ENCODE measurements at places on chromosomes 6 and 20.

DNA sequence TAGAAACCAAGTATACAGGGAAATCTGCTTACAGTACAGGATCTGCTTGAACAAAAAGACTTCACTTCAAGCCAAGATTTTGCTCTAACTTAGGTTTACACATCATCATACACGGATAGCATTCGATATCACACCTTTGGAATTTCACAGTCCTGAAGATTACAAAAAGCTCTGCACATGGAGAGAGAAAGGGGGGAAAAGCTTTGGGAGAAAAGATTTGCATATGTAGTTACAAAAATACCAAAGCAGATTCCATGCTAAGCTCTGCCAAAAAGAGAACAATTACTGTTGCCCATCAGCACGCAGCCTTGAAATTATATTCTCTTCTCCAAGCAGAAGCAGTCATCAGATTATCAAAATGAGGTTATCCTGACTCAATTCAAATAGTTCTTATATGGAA lies 62.0 kb downstream of the HIVEP2 start:
- no peak for DNase-seq
- H3K36me3 ChIP-seq = no peaks in the 10 kb centered on the region
- H3K4me3 ChIP-seq = peak overlapping the region; percentile 9

DNA sequence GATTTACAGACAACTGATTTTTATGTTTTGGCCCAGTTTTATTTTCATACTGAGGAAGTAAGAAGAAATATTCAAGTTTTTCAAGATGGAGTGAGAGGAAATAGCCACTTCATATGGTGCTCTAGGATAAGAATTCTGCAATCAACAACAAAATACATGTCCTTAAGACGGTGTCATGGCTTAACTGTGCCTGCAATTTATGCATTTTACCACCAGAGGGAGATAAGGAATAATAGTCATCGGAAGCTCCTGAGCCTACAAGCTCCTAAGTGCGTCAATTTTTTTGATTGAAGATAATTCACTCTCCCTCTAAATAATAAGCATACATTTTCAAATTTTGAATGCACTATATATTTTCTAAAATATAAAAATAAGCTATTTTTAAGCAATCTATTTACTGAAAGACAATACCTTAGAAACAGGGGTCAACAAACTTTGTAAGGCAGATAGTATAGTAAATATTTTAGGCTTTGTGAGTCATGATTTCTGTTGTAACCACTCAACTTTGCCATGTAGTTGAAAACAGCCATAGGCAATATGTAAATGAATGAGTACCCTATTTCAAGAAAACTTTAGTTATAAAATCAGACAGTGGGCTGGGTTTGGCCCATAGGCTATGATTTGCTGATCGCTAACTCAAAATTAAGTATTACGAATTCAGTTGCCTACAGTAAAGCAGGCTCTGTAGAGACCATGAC lies 230.9 kb upstream of the DTNBP1 start:
- DNase-seq = no peak
- no peak overlapping the region for H3K27ac ChIP-seq
- H3K36me3 ChIP-seq = no peaks in the 10 kb centered on the region
- H3K4me1 ChIP-seq = no peaks in the 10 kb centered on the region

- no peak for DNase-seq
- no peak overlapping the region for H3K27ac ChIP-seq
- H3K27me3 ChIP-seq = peaks cover 3% of the 10 kb centered on the region
Measured at GRCh38 chr6:46099952-46100351, 29.8 kb upstream of the ENPP4 start.

DNA sequence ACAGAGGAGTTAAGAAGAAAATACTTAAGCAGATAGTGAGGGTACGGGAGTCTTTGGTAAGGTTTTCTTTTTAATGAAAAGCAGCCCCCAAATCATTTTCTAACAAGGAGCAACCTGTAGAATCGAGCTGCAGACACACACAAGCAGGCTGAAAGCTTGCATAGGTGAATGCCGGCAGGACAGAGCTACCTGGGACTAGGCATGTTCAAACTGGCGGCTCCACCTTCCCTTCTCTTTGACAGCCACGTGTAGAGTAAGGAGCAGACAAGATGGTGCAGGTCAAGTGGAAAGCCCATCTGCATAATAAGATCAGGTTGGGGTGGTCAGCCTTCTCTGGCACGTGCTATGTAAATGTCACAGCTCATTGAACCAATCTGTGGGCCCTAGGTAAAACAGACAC lies 1292.4 kb downstream of the EPHA7 start:
- H3K4me1 ChIP-seq = no peaks in the 10 kb centered on the region
- H3K27me3 ChIP-seq = no peaks in the 10 kb centered on the region
- no peak overlapping the region for H3K4me3 ChIP-seq
- no peaks in the 10 kb centered on the region for H3K36me3 ChIP-seq
- no peak for DNase-seq

DNA sequence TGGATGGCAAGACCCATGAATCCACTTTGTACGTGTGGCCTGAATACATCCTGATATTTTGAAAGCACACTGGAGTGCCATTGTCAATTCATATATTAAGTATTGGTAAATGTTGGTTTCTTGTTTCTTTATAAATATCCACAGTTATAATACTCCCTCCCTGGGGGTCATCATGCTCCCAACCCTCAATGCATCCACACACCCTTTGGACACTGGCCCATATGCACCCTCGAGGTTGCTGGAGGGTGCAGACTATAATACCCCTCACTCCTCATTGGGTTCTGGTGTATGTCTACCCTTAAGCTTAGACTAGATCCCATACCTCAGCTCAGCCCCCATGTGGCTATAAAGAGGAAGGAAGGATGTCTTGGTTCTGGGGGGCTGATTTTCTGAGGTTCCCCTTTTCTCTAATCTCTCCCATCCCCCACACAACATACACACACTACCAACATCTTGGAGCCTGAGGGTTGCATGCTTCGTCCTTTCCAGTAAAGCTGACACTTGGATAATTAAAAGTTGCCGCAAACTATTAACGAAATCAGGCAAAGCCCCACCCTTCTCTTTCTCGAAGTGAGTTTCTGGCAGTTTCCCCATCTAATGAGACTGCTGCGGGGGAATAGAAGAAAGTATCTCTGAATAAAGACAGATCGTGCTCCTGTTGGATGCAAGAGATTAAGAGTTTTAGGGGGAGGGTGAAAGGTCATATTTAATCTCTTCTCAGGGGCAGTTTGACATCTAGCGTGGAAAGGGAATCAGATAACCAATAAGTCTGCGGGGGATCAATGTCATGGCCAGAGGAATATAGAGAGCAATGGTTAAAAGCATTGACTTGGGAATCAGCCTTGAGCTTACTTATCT lies 7.4 kb downstream of the PIM1 start:
- H3K4me3 ChIP-seq = no peak overlapping the region
- H3K36me3 ChIP-seq = peaks cover 35% of the 10 kb centered on the region
- peak; percentile 48 for DNase-seq
- H3K27ac ChIP-seq = no peak overlapping the region
- peaks cover 4% of the 10 kb centered on the region for H3K4me1 ChIP-seq

- peaks cover 3% of the 10 kb centered on the region for H3K4me1 ChIP-seq
- H3K27me3 ChIP-seq = no peaks in the 10 kb centered on the region
- DNase-seq = no peak
- H3K4me3 ChIP-seq = no peak overlapping the region
- no peak overlapping the region for H3K27ac ChIP-seq
Measured at GRCh38 chr6:14759976-14760672, 485.7 kb upstream of the JARID2 start.

- DNase-seq = no peak
- no peak overlapping the region for H3K4me3 ChIP-seq
- no peaks in the 10 kb centered on the region for H3K4me1 ChIP-seq
- no peaks in the 10 kb centered on the region for H3K36me3 ChIP-seq
- H3K27ac ChIP-seq = no peak overlapping the region
Measured at GRCh38 chr6:93104195-93104817, 315.1 kb downstream of the EPHA7 start.

- no peak overlapping the region for H3K4me3 ChIP-seq
- H3K27me3 ChIP-seq = no peaks in the 10 kb centered on the region
- H3K27ac ChIP-seq = no peak overlapping the region
- DNase-seq = peak; percentile 42
Measured at GRCh38 chr6:13953061-13953705, 28.4 kb downstream of the RNF182 start.

DNA sequence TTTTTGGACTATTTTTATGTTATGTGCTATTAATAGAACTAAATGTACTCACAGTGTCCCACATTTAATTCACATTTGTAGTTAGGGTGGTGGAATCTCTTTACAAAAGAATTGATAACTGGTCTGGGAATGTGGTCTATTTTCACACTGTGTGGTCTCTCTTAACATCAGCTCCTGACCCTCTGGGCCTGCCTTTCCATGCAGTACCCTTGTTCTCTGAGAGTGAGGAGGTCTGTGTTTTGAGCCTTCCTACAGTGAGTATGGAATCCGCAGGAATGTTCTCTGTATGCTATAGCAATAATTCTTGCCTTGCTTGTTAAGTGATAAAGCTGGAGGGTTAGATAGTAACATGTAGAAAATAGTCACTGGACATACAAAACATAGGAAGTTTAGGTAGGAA lies 717.3 kb upstream of the POU3F2 start:
- no peaks in the 10 kb centered on the region for H3K4me1 ChIP-seq
- H3K27me3 ChIP-seq = no peaks in the 10 kb centered on the region
- H3K36me3 ChIP-seq = no peaks in the 10 kb centered on the region
- H3K4me3 ChIP-seq = no peak overlapping the region
- no peak for DNase-seq

GRCh38 chr6:157717340-157717748 lies 105.7 kb upstream of the SNX9 start:
- H3K36me3 ChIP-seq = no peaks in the 10 kb centered on the region
- H3K27ac ChIP-seq = no peak overlapping the region
- H3K27me3 ChIP-seq = peaks cover 15% of the 10 kb centered on the region
- H3K4me1 ChIP-seq = peaks cover 23% of the 10 kb centered on the region
- DNase-seq = no peak

DNA sequence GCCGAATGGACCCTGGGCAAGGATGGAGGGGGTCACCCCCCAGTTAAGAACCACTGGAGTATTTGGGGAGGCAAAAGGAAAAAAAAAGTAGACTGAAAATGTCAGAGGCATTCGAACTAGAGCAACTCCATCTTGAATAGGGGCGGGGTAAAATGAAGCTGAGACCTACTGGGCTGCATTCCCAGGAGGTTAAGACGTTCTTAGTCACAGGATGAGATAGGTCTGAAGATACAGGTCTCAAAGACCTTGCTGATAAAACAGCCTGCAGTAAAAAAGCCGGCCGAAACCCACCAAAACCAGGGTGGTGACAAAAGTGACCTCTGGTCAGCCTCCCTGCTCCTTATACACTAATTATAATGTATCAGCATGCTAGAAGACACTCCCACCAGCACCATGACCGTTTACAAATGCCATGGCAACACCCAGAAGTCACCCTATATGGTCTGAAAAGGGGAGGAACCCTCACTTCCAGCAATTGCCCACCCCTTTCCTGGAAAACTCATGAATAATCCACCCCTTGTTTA lies 70.4 kb upstream of the KCNG1 start:
- no peak for DNase-seq
- H3K4me1 ChIP-seq = no peaks in the 10 kb centered on the region
- H3K27ac ChIP-seq = no peak overlapping the region
- no peaks in the 10 kb centered on the region for H3K36me3 ChIP-seq
- H3K4me3 ChIP-seq = no peak overlapping the region

DNA sequence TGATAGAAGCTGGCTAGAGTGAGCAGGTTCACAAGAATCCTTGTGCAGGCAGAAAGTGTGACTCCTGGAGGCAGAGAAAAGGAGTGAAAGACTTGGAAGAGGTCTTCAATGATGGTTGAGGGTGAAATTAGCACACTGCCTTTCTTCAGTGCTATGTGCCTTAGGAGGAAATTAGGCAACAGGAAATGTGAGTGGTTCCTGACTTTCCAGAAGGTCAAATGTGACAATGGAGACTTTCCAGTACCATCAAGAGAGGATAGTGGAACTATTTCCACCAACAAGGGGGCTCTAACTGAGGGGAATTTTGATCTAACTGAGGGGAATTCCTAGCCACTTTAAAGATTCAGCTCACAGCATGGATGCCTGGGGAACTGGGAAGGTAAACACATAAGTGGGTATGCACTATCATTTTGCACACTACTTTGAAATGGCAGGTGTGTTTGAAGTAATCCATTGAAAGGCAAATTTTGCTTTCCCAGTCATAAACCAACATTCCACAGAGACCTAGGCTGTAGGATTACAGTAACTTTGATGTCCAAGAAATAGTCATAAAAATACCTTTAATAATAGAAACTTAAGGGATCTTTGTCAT lies 90.0 kb downstream of the PERP start:
- peaks cover 8% of the 10 kb centered on the region for H3K27me3 ChIP-seq
- H3K4me1 ChIP-seq = no peaks in the 10 kb centered on the region
- H3K4me3 ChIP-seq = no peak overlapping the region
- H3K36me3 ChIP-seq = no peaks in the 10 kb centered on the region
- no peak overlapping the region for H3K27ac ChIP-seq

DNA sequence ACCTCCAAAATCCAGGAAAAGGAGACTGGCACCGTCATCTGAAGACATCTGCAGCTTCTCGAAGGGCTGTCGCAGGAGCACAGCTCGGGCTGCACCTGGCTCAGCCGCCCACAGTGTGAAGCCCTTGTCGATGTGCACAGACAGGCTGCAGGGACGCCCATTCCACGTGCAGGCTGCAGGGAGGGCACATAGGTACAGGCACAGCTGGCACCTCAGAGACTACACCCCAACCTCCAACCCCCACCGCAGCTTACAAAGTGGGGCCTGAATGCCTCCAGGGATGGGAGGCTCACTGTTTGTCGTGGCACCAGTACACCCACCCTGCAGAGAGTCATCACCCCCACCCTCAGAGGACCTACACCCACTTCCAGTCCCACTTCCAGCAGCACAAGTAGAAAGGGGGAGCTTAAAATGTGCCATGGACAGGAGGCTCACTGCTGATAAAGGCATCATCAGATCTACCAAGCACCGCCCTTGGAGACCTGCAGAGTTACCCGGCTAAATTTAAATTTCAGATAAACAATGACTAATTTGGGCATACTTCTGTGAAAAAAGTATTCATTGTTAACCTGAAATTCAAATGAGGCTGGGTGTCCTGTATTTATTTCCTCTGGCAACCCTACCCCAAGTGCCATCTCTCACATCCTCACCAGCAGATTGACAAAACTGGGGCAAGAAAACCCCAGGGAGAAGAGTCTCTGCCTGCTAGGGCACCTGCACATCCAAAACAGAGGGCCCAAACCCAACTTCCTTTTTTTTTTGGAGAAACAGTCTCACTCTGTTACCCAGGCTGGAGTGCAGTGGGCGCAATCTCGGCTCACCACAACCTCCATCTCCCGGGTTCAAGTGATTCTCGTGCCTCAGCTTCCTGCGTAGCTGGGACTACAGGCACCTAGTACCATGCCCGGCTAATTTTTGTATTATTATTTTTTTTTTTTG lies 7.7 kb upstream of the CDK5RAP1 start:
- H3K27ac ChIP-seq = no peak overlapping the region
- H3K27me3 ChIP-seq = no peaks in the 10 kb centered on the region
- no peak overlapping the region for H3K4me3 ChIP-seq
- H3K36me3 ChIP-seq = peaks cover 7% of the 10 kb centered on the region

- no peaks in the 10 kb centered on the region for H3K4me1 ChIP-seq
- DNase-seq = no peak
- H3K36me3 ChIP-seq = no peaks in the 10 kb centered on the region
- no peak overlapping the region for H3K27ac ChIP-seq
- H3K4me3 ChIP-seq = no peak overlapping the region
Measured at GRCh38 chr6:41955412-41955811, 13.8 kb upstream of the CCND3 start.

Data from osteoblast (primary cell).